CD4-positive, CD25-positive, alpha-beta regulatory T cell (primary cell): ENCODE measurements at places on chromosomes 3 and 15. TPM values are rescaled to one million over a fixed set of nuclear protein-coding genes. Genes with fewer than 3 reads are reported as not detected.

The NR2E3 gene
- not detected for polyA plus RNA-seq

The RYK gene
- 7.1 TPM for polyA plus RNA-seq

The TGM5 gene
- not detected for polyA plus RNA-seq

The MYO5C gene
- polyA plus RNA-seq = 1.9 TPM

The PRC1 gene
- polyA plus RNA-seq = 5.1 TPM

The OXTR gene
- not detected for polyA plus RNA-seq

The TMEM212 gene
- not detected for polyA plus RNA-seq

The GOLGA8M gene
- polyA plus RNA-seq = not detected

The ITGA11 gene
- polyA plus RNA-seq = 0.02 TPM

The PDZRN3 gene
- polyA plus RNA-seq = not detected

The NPAP1 gene
- not detected for polyA plus RNA-seq

The GUCA1C gene
- polyA plus RNA-seq = not detected

The CAPN3 gene
- polyA plus RNA-seq = 0.21 TPM

The ZNF80 gene
- 5.1 TPM for polyA plus RNA-seq

The ATP2B2 gene
- 0.13 TPM for polyA plus RNA-seq

The STRIT1 gene
- polyA plus RNA-seq = not detected
